ENCODE measurements at places on chromosomes 16 and 17.

DNA sequence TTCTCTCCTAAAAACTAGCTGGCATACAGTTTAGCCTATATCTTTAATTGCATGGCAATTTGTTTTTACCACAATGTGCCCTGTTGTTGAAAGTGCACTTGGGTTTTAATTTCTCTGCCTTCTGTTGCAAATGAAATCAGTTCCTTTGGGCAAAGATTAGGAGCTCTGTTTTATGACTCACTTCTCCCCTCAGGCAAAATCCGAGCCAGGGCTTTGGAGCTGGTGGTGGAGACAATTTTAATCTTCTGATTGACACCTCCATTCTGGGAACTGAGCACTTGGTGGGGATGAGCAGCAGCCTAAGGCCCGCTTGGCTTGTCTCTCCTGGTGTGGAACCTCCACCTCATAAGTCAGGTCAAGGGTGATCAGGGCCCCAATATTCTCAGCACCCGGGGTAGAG is 13.3 kb upstream of the MYH8 start:
- no peak for DNase-seq

- no peak for DNase-seq
Observed at GRCh38 chr16:48113471-48113870, 42.3 kb downstream of the ABCC12 start.

- no peak for DNase-seq
Observed at GRCh38 chr17:79715098-79715942, 15.4 kb upstream of the ENPP7 start.

- no peak for DNase-seq
Observed at GRCh38 chr16:16014329-16015224, 65.2 kb downstream of the ABCC1 start.

GRCh38 chr16:86563469-86564345 is 2.9 kb upstream of the FOXC2 start:
- DNase-seq = peak; percentile 35

DNA sequence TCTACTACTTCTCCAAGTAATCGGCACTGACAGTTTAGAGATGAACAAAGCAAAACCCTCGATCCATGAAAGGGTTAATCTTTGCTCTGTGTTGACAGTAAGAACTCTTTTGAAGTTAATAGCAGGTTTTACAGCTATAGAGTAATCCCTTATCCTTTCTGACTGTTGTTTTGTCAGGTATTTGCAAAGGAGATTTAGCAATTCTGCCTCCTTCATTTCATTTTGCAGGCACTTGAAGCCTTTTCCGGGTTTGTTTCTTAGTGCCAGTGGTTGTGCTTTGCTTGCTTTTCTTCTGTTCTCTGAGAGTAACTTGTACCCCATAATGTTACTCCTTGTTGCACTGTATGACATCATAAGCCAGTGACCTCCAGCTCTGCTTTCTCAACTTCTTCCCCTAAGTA is 64.5 kb downstream of the TANGO6 start:
- DNase-seq = no peak

- no peak for DNase-seq
Observed at GRCh38 chr16:83899272-83899897, 470 bp downstream of the MLYCD start.

- no peak for DNase-seq
Observed at GRCh38 chr17:62807812-62808575, at the start of gene MARCHF10. MARCHF10 (minus strand) TSS chr17:62808314; CDS start chr17:62801735, 6,579 bp downstream.

Data from esophagus squamous epithelium (tissue), 5 donors.